ENCODE measurements at places on chromosomes 1 and 21. TPM values are rescaled to one million over a fixed set of nuclear protein-coding genes. Genes with fewer than 3 reads are reported as not detected.

TAS1R1 gene
- total RNA-seq, result not detected

MAP7D1 gene
- 114 TPM for total RNA-seq

P3R3URF gene
- not detected for total RNA-seq

APOBEC4 gene
- total RNA-seq, result not detected

CPT2 gene
- total RNA-seq, result 14.7 TPM

ADCY10 gene
- total RNA-seq, result 0.09 TPM

DNAH14 gene
- total RNA-seq, result 33.9 TPM

ISG15 gene
- total RNA-seq, result 39.6 TPM

NUP210L gene
- 0.09 TPM for total RNA-seq

LCE1E gene
- total RNA-seq, result not detected

C1orf56 gene
- 0.82 TPM for total RNA-seq

KIF2C gene
- 1.1 TPM for total RNA-seq

PM20D1 gene
- total RNA-seq, result not detected

COX20 gene
- total RNA-seq, result 44.2 TPM

EXO1 gene
- 1.2 TPM for total RNA-seq

METTL18 gene
- 7.8 TPM for total RNA-seq

CDCA8 gene
- total RNA-seq, result 0.25 TPM

BGLAP gene
- not detected for total RNA-seq

Data from fibroblast of the aortic adventitia (primary cell).